ENCODE measurements at places on chromosomes 7 and 10.

DNA sequence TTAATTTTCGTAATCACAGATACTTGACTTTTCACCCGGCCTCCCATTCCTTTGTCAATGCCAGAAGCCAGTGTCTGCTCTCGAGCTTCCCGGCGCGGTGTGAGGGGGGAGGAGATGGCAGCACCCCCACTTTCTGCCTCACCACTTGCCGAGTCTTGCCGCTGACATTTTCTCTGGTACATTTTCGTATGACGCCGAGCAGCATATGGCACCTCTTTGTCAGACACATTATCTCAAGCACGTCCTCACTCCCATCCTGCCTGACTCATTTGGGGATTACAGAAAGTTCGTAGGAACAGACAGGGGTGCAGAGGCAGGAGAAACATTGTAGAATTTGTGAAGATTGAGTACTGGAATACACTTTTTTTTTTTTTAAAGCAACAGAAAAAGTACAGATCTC lies 60.8 kb upstream of the SORCS3 start:
- no peak for DNase-seq

DNA sequence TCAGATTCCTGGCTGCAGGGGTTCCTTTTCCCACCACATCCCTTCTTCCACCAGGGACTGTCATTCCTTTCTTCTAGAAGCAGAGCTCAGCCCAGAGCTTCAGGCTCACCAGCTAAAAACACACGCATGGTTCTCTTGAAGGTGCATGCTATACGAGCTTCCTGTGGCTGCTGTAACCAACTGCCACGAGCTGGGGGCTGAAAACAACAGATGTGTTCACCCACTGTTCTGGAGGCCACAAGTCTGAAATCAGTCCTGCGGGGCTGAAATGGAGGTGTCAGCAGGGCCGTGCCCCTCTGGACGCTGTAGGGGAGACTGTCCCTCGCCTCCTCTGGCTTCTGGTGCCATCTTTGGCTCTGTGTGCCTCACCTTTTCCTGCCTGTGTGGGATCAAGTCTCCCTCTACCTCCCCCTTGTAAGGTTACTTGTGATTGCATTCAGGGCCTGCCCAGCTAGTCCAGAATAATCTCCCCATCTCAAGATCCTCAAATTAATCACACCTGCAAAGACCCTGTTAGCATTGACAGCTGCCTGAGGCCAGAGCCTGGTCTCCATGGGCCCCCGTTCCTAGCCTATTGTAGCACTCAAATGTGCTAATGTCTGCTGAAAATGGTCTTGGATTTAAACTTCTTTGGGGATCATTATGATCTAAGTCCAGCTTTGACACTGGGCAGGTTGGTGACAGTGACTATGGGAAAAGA lies 13.7 kb downstream of the RAB19 start:
- DNase-seq: no peak

DNA sequence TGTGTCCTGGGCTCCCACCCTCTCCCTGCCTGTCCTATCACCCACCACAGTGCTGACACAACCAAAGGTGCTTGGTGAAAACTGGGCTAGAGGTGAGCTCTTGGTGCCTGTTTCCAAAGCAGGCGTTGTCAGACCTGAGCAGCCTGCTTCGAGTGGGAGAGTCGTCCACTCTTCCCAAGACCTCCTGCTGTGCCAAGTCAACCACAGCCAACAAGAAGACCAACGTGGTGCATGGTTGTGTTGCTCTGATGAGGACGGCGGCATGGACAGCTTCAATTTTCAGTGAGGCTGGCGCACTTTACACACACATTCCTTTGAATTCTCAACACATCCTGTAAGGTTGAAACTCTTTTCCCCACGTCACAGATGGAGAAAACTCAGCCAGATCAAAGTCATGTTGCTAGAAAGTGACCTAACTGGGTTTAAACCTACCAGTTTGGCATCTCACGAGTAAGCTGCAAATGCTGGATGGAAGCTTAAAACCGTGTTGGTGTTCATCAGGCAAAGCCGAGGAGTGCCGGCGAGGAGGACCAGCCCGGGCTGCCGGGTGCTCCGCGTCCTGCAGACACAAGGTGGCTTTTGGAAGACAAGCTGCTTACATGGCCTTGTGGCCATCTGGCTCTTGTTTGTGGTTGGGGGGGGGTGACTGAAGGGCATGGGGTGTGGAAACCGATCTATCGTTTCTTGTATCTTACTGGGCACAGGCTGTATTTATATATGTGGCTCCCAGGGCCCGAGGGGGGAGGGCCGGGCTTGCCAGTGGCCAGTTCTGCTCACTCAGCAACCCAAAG lies 39.3 kb downstream of the INSIG1 start:
- no peak for DNase-seq

- DNase-seq: no peak
These were observed 347.3 kb upstream of the NPVF start for GRCh38 chr7:25575634-25576033.

DNA sequence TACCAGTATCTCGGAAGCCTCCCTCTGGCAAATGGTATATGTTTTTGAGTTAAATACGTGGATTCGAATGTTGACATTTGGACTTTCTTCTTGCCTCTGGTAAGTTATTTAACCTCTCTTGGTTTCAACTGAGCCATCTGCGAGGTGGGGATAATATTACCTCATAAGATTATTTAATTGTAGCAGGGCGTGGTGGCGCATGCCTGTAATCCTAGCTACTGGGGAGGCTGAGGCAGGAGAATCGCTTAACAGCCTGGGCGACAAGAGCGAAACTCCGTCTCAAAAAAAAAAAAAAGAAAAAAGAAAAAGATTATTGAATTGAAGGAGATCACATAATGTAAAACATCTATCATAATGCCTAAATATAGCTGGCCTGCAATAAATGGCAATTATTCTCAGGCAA lies 396 bp upstream of the TAF5 start:
- DNase-seq: peak; percentile 20

GRCh38 chr10:58885686-58886345 lies 290.6 kb upstream of the PHYHIPL start:
- no peak for DNase-seq

GRCh38 chr7:148558914-148559313 lies 31.7 kb upstream of the C7orf33 start:
- no peak for DNase-seq

GRCh38 chr7:10412422-10413019 lies 561.2 kb upstream of the PHF14 start:
- peak; percentile 24 for DNase-seq

DNA sequence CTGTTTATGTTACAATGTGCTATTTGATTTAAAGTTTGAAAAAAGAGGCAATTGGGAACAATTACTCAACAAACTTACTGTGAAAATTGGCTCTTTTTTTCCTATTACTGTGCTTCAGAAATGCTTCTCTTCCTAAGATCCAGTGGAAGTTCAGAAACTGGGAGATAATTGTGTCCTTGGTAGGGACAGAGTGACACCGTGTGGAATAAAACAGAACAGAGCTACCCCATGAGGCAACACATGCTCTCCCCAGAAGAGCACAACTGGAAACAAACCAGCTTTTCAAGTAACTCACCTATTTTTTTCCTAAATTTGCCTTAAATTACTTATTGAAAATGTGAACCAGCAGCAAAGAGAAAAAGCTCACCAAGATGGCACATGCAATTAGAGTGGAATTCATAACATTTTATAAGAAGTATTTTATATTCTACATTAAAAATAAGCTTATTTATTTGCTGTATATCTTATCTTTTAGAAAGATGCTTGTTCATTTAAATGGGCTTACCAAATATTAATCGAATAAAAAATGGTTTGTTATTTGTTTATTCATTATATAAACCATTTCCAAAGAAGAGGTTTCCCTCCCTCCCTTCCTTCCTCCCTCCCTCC lies 346.1 kb upstream of the ANKRD30A start:
- no peak for DNase-seq

GRCh38 chr7:79282070-79282694 lies 171.3 kb downstream of the MAGI2 start:
- no peak for DNase-seq

DNA sequence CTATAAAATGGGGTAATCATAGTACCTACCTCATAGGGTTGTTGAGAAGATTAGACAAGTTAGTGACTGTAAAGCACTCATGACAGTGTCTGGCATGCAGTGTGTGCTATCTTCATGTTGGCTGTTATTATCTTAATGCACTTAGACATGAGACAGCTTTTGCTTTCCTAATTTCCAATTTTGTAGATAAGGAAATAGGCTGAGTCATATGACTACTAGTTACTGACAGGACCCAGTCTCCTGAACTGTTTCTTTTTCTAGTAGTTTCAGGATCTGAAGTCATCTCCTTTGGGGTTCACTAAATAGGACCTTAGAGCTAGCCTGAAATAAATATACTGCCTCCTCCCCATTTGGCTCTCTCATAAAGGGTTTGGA lies 74.2 kb downstream of the SNX10 start:
- DNase-seq: no peak

DNA sequence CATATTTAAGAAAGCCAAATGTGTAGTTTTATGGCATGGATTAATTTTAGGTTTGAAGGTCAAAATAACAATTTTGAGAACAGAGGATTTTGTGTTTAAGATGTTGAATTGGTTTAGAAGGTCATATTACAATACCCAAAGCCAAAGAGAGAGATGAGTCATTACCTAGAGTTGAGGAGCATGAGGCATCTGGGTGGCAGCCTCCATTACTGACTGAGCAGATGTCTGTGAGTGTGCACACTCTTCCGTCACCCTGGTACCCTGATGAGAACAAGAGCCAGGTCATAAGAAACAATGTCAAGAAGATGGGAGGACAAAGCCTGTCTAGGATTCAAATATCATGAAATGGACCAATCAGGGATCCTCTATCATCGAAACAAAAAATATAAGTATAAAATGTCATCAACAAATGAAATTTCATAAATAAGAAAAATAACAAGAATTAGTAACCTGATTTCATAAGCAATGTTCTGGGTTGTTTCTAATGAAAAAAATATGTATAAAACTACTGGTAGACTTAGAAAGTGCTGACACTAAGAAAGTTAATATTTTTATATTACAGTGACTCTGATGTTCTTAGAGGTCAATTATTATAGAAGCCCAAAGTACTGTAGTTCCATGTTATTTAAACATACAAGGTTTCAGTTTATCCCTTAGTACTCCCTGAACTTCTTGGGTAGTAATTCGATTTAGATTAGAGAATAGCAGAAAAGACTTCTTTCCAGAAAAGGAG lies 20.0 kb downstream of the CUBN start:
- DNase-seq: no peak

- DNase-seq: no peak
These were observed 213.9 kb downstream of the BAMBI start for GRCh38 chr10:28891058-28891713.

DNA sequence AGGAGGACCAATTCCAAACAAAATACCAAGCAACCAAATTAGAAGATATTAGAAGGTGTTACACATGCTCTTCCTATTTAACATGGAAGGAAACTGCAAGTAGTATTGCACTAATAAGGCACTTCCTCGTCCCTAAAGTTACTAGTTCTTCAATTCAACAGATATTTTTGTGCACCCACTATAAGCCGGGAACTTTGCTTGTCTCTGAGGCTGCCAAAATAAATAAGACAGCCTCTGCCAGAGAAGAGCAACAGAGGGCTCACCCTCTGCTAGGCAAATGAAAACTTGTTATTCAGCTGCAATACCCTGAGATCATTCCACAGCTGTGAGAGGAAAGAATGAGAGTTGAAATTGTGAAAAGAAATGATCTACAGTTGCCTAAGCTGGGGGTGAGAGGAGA lies 37.4 kb upstream of the GSAP start:
- DNase-seq: no peak

GRCh38 chr10:74071157-74071556 lies 73.2 kb downstream of the VCL start:
- DNase-seq: no peak

GRCh38 chr10:68301790-68302502 lies 29.9 kb upstream of the HNRNPH3 start:
- DNase-seq: peak; percentile 45

- no peak for DNase-seq
These were observed 86.8 kb downstream of the CPEB3 start for GRCh38 chr10:92203919-92204623.

GRCh38 chr7:22696541-22697228 lies 30.3 kb upstream of the IL6 start:
- no peak for DNase-seq

DNA sequence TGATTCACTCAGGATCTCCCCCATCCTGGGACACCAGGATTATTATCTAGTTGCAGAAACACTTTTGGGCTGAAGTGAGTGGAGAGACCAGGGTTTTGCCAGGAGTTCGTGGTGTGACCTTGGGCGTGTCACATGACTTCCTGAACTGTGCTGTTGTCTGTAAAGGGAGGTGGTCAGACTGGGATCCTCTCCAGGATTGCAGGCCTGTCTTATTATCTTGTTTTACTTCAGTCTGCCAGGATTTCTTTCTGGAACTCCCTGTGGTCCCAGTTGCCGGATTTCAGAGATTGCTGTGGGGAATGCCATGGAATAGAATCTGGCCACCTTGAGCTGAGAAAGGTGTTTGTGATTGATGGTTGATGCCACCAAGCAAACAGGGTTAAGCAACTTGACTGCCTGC lies 35.8 kb downstream of the CRCP start:
- no peak for DNase-seq

- DNase-seq: no peak
These were observed 785.9 kb downstream of the GATA3 start for GRCh38 chr10:8840356-8840755.

DNA sequence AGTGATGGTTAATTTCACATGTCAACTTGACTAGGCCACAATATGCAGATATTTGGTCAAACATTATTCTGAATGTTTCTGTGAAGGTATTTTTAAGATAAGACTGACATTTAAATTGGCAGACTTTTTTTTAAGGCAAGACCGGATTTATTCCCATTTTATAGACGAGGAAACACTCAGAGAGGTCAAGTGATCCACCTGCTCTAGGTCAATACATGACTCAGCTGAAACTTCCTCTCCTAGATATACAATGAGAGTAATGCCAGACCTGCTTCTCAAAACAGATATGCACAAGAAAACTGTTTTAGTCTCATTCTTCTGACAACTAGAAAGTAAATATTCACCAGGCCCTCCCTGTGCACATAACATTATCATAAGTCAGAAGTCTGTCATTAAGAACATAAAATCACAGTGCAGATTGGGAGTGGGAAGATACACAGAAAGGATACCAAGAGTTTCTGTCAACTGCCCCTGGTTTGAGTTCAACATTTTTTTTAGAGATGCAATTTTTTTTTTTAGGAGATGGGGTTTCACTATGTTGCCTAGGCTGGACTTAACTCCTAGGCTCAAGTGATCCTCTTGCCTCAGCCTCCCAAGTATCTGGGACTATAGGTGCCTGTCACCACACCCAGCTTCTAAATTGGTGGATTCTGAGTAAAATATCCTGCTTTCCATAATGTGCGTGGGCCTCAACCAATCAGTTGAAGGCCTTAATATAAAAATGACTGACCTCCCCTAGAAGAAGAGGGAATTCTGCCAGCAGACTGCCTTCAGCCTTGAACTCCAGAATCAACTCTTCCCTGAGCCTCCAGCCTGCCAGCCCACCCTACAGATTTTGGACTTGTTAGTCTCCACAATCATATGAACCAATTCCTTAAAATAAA lies 121.4 kb downstream of the ZFAND4 start:
- DNase-seq: no peak

All from GM10248 (cell line).